ENCODE measurements at places on chromosomes 6 and 20. TPM values are rescaled to one million over a fixed set of nuclear protein-coding genes. Genes with fewer than 3 reads are reported as not detected.

PCMT1 gene
- 125 TPM for polyA plus RNA-seq

FYN gene
- 37.8 TPM for polyA plus RNA-seq

RSPO4 gene
- 0.07 TPM for polyA plus RNA-seq

HCRTR2 gene
- not detected for polyA plus RNA-seq

SPATS1 gene
- polyA plus RNA-seq: not detected

FAM120B gene
- polyA plus RNA-seq: 12.4 TPM

- DNase-seq: no peak
Observed at GRCh38 chr20:32488066-32488838, 96.9 kb downstream of the NOL4L start.

GRCh38 chr6:5782783-5783547, 223.8 kb downstream of the NRN1 start:
- no peak for DNase-seq

GRCh38 chr20:49216991-49217578, 2.1 kb upstream of the DDX27 start:
- peak; percentile 70 for DNase-seq

GRCh38 chr6:137471497-137471896, 22.7 kb downstream of the OLIG3 start:
- DNase-seq: no peak

DNA sequence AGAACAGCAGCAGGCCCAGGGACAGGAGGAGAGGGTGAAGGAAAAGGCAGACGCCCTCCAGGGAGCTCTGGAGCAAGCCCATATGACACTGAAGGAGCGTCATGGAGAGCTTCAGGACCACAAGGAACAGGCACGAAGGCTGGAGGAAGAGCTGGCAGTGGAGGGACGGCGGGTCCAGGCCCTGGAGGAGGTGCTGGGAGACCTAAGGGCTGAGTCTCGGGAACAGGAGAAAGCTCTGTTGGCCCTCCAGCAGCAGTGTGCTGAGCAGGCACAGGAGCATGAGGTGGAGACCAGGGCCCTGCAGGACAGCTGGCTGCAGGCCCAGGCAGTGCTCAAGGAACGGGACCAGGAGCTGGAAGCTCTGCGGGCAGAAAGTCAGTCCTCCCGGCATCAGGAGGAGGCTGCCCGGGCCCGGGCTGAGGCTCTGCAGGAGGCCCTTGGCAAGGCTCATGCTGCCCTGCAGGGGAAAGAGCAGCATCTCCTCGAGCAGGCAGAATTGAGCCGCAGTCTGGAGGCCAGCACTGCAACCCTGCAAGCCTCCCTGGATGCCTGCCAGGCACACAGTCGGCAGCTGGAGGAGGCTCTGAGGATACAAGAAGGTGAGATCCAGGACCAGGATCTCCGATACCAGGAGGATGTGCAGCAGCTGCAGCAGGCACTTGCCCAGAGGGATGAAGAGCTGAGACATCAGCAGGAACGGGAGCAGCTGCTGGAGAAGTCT, 25.5 kb downstream of the C20orf173 start:
- no peak for DNase-seq

DNA sequence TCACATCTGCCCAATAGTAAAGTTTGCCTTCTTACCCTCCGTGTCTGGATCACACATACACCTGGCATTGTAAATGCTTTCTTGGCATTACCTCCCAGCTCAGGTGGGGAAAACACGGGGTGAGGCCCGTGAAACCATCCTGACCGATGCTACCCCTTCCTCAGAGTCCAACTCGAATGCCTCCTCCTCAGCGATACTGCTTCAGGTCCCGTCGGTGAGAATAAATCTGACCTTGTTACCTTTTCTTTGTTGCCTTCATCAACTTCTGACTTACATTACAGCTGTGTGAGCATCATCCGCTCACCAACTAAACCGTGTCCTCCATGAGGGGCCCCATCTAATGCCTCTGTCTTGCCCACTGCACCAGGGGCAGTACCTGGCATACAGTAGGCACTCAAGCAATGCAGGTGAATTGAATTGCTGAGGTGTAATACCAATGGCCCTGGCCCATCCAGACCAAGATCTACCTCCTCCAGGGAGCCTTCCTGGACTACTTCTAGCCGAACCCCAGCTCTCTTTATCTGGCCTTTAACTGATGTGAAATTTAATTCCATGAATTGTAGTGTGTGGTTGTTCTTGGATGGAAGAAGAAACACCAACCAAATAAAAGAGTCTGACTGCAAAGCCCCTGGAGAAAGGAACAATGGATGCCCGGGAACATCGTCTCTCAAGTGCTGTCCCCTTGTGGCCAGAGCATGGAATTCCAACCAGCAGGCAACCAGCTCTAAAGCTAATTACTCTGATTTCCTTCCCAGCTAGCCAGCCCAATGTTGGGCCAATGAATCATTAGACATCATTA, 141.5 kb downstream of the ANKRD60 start:
- peak; percentile 38 for DNase-seq

DNA sequence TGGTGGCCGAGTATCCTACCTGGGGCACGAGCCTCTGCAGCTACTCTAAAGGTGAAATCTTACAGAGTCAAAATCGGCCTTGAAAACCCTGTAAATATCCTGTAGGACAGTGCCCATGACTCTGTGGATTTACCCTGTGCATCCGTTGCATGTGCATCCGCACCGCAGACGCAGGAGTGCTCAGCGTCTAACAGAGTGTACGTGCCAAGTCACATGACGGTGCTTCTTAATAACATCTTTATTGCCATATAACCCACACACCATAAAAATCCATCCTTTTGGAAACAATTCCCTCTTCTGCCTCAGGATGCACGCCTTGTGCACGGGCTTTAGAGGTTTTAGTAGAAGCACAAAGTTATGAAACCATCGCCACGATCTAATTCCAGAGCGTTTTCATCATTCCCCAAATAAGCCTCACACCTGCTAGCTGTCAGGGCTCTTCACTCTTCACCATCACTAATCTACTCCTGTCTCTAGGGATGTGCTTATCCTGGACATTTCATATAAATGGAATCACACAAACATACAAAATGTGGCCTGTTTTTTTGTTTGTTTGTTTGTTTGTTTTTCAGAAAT, 384.5 kb upstream of the SULF2 start:
- DNase-seq: no peak

DNA sequence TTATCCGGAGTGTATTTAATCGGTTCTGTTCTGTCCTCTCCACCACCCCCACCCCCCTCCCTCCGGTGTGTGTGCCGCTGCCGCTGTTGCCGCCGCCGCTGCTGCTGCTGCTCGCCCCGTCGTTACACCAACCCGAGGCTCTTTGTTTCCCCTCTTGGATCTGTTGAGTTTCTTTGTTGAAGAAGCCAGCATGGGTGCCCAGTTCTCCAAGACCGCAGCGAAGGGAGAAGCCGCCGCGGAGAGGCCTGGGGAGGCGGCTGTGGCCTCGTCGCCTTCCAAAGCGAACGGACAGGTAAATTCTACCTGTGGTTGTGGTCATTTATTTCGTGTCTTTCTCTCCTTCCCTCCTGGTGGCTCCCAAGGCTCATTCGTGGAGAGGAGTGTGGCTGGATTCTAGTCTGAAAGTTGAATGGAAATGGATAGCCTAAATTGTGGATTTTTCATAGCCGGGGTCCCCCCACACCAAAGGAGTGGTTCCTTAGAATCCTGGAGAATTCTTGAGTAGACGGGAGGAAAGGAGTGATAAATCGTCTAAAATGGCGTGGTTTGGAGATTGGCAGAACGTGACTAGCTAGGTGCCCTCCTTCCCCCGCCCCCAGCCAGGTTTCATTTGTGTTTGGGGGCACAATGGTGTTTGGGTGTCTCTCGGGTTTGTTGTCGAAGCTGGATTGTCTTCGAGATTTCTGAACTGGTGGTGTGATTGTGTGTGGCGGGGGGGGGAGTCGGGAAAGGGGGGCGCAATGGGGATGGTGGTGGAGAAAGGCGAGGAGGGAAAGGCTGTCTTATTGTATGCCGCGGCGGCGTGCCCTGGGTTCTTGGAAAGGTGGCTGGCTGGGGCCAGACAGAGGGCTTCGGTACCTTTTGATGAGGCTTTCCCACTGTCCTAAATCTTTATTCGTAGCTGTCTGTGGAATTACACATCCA, 673 bp downstream of the MARCKS start:
- peak; percentile 44 for DNase-seq

DNA sequence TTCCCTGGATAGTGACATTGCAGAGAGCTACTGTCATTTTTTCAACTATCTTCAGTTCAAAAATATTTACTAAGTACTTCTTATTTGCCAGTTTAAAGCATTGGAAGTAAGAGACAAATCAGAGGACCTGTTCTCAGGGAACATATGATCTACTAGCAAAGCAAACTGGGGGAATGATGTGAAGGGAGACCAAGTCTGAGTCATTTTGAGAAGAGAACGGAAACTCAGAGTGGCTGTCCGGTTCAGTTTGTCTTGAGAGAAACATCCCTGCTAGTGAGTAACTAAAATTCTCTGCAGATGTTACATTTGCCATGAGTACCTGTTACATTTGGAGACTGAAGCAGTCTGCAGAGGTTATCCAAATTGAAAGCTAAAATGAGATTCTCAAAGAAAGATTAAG, 118.3 kb downstream of the KCNQ5 start:
- no peak for DNase-seq

DNA sequence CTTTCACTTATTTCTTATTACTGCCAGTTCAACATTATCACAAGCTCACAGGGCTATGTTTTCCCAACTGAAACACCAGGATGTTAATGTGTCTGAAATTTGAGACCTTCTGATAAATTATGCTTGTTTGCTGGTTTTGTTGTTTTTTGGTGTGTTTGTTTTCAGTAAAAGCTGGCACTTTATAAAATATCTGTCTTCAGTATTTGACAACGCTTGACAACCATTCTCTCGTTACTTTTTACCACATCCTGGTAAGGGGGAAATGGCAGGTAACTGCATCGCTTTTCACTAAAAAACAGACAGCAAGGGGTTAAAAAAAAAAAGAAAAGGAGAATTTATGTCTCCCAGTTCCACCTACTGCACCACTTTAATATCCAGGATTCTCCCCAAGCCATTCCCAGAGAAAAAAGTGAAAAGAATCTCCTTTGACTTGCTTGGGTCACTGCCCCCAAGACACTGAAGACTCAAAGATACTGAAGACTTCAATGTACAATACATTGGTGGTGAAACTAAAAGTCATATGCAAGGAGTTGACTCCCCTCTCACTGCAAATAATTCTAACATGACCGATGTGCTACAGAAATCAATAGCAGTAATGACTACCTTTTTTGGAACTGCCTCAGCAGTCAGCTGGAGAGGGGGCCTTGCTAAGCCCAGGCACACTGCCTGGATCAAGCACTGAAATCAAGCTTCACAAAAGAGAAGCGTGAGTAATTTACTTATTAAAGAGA, 88.9 kb downstream of the HIVEP2 start:
- DNase-seq: no peak

- no peak for DNase-seq
Observed at GRCh38 chr6:56581296-56581925, 61.3 kb downstream of the DST start.

- DNase-seq: no peak
Observed at GRCh38 chr6:53426667-53427270, 78.0 kb upstream of the ELOVL5 start.

DNA sequence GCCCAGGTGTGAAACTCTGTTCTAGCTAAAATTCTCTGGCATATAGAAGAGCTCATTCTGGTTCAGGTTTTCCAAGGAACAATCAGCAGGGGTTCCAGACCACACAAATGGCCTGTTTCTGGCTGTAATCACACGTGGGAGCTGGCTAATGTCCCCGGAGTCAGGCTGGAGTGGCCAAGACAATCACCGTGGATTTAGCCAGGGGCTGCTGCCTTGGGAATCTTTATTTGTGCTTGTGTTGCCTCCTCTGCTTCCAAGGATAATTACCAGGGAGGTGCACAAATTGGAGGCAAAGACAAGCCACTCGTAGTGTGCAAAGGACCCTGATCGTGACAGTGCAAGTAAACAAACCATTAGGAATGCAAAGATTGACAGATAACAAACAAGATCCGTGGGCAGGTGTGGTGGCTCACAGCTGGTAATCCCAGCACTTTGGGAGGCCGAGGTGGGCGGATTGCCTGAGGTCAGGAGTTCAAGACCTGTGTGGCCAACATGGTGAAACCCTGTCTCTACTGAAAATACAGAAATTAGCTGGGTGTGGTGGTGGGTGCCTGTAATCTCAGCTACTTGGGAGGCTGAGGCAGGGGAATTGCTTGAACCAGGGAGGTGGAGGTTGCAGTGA, 77.3 kb downstream of the KCNB1 start:
- DNase-seq: no peak

DNA sequence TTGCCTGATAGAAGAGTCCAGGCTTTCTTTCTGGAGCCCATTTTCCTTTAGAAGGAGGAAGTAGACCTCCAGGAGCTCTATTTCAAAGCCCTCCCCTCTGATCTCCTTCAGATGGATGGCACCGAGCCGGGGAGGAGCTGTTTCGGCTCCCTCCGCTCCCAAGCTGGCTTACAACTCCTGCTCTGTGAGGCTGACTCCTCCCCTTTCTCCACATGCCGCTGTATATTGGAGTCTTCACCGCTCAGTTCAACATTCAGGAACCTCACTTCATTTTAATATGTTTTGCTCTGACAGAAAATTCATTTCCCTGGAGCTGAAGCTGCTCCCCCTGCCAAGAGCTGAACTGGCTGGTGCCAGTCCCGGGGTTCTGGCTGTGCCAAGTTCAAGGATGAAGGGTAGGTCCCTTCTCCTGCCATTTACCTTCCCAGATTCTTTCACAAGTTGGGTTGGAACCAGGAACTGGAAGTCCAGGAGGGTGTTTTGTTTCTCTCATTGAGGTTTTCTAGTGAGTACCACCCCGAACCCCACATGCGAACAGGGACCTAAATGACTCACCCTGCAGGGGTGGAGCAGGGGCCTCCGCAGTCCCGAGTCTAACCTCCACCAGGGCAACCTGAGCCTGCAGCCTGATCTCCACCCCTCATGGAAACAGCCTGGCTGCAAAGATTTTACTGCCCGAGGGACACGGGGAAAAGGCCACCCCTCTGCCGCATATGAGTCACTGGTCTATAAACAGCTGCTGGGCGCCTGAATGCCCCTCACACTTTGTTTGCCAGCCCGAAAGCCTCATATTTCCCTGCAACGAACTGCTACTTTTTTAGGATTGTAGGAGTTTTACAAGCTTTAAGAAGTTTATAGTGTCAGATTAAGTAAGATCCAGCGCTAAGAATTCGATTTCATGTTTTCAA, 68.6 kb upstream of the FOXA2 start:
- DNase-seq: peak; percentile 1

DNA sequence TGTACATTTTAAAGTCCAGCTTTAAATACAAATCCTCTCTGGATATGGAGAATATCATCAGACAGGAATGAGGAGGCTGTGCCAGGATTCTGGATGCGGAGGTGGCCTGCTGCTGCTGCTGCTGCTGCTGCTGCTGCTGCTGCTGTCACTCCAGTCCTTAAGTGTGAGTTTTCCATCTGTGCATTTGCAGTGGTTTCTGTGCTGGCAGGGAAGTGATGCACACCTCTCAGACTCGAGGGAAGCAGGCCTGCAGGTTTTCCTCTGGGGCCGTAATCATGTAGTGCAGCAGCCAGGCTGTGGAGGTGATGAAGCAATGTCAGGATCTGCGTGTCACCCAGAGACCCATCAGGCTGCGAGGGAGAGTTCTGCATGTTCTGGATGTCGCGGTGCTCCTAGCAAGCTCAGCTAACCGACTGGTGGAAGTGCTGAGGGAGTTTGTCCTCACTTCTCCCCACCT, 32.0 kb downstream of the CFAP61 start:
- no peak for DNase-seq

GRCh38 chr6:1702580-1703051, 92.9 kb downstream of the FOXC1 start:
- DNase-seq: no peak

GRCh38 chr6:66340736-66341135, 633.7 kb upstream of the EYS start:
- peak; percentile 61 for DNase-seq

- DNase-seq: no peak
Observed at GRCh38 chr6:168439794-168440450, 1.1 kb upstream of the SMOC2 start.

- peak; percentile 95 for DNase-seq
Observed at GRCh38 chr6:79307321-79308036, 73.0 kb upstream of the HMGN3 start.

- DNase-seq: no peak
Observed at GRCh38 chr20:46021361-46022359, 7.4 kb upstream of the SLC12A5 start.

Measured in foreskin keratinocyte (primary cell).